ENCODE measurements at places on chromosomes 11 and 22. TPM values are rescaled to one million over a fixed set of nuclear protein-coding genes. Genes with fewer than 3 reads are reported as not detected.

The SEPTIN3 gene
- not detected for total RNA-seq

The LRRC32 gene
- 11.5 TPM for total RNA-seq

DNA sequence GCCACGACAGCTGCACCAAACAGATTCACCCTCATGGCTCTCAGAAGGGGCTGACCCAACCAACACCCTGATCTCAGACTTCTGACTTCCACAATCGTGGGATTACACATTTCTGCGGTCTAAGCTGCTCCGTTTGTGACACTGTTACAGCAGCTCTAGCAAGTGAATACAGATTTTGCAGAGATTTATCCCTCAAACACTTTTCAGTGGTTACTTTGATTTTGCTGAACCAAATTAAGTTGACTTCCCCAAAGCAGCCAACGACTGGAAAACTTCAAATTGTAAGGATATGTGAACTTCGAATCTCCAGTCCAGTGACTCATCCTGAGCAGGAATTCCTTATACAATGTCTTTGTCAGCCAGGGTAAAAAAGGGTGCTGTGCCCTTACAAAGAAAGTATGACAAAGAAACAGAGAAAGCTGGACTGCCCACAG lies 14.8 kb upstream of the INCENP start:
- H3K27ac ChIP-seq: no peak overlapping the region
- no peak for DNase-seq
- H3K4me3 ChIP-seq: no peak overlapping the region
- H3K36me3 ChIP-seq: no peaks in the 10 kb centered on the region

GRCh38 chr11:60925868-60926267 lies 1.6 kb downstream of the TMEM132A start:
- DNase-seq: no peak
- peaks cover 17% of the 10 kb centered on the region for H3K36me3 ChIP-seq
- H3K4me3 ChIP-seq: no peak overlapping the region
- H3K27me3 ChIP-seq: peaks cover 26% of the 10 kb centered on the region
- peaks cover 14% of the 10 kb centered on the region for H3K4me1 ChIP-seq

DNA sequence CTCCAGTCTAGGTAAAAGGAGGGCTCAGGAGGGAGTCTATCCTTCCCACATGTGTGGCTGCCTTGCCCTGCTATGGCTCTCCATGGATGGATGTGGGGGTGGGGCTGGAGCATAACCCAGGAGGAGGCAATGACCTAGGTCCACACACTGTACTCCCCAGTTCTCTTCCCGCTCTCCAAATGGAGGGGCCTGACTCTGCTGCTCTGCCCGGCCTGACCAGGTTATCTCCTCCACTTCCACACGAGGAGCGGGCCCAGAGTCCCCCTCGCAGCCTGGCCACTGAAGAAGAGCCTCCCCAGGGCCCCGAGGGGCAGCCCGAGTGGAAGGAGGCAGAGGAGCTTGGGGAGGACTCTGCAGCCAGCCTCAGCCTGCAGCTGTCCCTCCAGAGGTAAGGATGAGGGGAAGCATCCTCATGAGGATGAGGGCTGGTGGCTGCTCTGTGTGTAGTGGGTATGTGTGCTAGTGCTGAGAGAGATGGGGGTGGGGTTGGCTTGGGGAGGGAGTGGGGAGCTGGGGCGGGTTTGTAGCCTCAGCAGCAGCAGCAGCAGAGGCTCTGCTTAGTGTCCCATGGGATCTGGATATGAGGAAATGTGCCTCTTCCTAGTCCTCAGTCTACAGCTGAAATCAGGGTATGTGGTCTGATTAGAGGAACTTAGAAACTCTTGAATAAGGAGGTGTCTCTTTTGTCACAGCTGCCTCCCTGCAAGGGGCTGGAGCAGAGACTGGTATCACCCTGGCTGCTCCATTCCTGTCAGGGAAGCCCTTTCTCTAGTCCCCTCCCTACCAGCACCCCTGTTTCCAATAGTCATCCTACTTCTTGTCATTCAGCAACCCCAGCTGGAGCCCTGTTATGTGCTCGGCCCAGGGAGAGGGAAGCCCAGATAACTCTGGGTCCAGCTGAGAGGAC lies 54.1 kb downstream of the CEP164 start:
- no peaks in the 10 kb centered on the region for H3K36me3 ChIP-seq
- H3K27ac ChIP-seq: no peak overlapping the region
- no peaks in the 10 kb centered on the region for H3K4me1 ChIP-seq
- no peak for DNase-seq

All from transverse colon (tissue), 4 donors.